ENCODE measurements at places on chromosomes 2 and 18.

DNA sequence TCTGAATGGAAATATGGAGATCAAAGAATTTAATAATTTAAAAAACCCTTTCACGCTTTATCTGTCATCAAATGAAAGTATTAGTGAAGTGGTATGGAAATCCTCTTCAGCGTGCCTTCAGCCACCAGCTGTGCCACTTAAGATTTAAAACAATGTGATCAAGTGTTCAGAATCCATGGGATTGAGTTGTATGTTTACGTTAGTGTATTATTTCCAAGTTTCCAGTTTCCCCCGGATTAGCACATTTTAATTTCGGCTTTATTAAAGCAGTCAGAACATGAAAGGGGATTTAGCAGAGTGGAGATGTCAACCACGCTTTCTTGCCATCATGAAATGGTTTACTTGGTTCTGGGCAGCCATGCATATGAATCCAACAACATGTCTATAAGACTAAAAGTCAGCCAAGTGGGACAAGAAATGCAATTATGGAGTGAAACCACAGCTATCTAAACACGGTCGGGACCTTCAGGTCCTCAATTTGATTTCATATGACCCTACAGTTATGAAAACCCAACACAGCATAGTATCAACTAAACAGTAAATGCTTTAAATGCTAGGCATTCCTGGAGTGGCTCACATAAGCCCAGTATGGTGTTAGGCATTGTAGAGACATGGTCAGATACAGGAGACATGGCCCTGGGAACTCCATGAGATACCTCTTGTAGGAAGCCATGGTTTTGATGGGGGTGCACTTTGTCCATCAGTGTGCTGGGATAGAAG lies 224.9 kb upstream of the EPAS1 start:
- no peak for DNase-seq

DNA sequence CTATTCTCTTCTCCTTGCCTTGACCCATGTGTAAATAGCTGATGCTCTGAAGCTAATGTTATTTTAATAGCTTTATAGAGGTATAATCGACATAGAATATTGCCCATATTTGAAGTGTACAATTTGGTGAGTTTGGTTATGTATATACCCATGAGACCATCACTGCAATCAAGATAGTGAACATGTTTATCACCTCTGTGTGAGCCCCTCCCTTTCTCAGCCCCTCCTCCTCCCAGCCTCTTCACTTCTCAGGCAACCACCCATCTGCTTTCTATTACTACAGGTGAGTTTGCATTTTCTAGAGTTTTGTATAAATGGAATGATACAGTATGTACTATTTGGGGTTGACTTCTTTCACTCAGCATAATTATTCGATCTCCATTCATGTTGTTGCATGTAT lies 181.1 kb downstream of the INO80D start:
- DNase-seq: no peak

- no peak for DNase-seq
Observed at GRCh38 chr2:99880964-99881294, 261.5 kb downstream of the AFF3 start.

- no peak for DNase-seq
Observed at GRCh38 chr2:147509821-147510220, 335.0 kb upstream of the ACVR2A start.

- no peak for DNase-seq
Observed at GRCh38 chr18:66254121-66254520, 349.8 kb downstream of the CDH19 start.

DNA sequence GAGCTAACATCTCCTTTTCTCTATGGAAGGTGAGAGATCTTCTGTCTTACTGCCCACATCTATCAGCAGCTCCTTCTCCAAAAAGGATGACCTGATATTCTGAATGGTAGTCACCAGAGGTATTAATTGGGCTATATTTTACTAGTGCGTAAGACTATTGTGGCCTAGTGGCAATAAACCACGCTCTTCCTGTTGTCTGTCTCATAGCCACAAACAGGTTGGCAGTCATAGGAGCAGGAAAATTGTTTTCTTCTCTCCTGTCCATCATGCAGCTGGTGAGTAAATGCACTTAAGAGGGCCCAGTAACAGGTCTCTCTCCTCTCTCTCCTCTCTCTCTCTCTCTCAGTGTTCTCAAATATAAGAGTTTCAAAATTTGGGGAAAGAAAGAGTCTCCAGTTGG lies 856.8 kb upstream of the ACVR2A start:
- no peak for DNase-seq

DNA sequence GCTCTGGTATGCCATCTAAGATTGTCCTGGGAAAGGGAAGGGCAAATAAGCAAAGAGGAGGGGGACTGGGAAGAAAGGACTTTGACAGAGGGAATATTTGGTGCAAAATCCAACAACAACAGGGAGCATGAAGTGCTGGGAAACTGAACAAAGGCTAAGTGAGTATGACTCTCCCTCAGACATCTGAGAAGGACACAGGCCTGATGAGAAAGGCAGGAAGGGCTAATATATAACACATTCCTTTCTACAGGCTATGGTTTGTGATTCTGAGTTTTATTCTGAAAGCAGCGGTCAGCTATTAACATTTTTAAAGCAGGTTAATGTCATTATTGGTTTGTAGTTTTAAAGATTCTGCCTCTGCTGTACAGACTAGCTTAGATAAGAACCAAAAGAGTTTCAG lies 1579.5 kb downstream of the LRP1B start:
- no peak for DNase-seq

- DNase-seq: peak; percentile 84
Observed at GRCh38 chr2:174023591-174024523, 58.7 kb upstream of the SP3 start.

DNA sequence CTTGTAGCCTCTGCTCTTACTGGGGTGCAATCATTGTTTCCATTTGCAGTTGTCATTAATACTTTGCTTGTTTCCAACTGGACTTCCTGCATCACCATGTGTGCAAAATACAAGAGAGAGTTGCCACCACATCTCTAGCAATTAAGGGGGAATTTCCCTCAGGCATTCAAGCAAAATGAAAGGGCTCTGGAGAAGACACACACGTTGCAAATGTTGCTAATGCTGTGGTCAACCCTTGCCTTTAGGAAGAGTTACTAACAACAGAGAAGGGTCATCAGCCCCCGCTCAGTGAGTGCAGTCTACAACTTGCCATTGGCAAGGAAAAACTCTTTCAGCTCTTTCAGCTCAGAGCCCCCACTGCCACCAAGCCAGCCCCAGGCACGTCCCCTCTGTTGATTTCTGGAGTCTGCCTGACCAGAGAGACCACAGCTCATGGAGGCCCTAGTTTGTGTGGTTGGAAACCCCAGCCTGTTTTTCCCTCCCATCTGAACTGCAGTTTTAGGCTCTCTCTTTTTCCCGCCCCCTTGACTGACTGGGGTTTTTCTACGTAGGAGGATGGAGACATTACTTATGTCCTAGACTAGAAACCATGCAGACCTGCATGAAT lies 25.9 kb upstream of the GPR45 start:
- no peak for DNase-seq

- DNase-seq: no peak
Observed at GRCh38 chr2:220747736-220748135, 824.4 kb downstream of the EPHA4 start.

- DNase-seq: no peak
Observed at GRCh38 chr2:120625865-120626560, 109.7 kb upstream of the GLI2 start.

DNA sequence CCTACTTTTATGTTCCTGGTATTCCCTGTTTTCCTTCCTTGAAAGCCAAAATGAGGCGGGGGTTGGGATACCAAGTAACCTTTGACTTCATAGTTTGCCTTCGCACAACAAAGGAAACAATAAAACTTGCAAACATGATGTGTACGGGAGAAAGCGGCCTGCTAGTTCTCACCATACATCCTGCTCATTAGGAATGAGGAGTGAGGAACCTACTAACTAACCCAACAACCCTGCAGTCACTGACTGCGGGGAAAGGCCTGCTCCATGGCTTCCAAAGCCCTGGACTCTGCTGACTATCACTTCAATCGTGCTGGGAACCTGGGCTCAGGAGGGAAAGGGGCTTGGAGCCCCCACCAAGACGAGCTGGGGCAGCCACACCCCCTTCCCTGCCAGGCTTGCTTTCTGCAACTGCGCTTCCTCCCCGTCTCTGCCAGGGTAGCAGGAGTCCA lies 24.2 kb downstream of the RPL31 start:
- DNase-seq: no peak

GRCh38 chr2:201127570-201127969 lies 11.6 kb downstream of the CFLAR start:
- peak; percentile 43 for DNase-seq

GRCh38 chr18:44039216-44039615 lies 641.5 kb upstream of the SETBP1 start:
- DNase-seq: no peak

DNA sequence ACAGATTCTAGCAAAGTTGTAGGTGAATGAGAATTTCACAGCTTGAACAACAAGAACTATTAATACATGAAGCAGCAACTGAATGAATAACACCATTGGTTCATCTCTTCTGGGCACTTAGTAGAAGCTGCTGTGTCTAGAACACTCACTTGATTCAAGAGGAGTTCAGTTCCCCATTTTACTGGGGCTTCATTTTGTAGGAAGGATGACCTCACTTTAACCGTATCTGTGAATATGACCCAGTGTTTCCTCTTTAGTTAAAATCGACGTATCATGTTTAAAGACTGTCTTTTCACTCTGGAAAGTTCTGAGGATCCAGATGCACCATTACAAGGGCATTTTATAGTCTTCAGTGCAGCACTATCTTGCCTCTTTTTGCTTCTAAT lies 47.8 kb downstream of the LRRTM1 start:
- DNase-seq: no peak

DNA sequence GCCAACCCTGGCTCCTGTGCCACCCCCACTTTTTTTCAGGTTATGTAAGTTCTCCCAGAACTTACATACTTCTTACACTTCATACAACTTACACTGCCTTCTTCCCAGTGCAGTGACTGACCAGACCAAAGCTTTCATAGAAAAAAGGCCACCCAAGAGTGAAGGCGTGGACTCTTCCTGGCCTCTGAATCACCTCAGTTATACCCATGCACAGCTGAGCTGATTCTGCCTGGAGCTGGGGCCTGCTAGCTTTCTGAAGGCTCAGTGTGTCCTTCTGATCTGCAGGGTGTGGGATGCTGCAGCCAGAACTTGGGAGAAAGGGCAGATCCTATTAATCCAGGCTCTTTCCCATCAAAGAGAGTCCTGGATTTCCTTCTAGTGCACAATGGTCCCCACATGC lies 216.1 kb downstream of the TTC32 start:
- DNase-seq: peak; percentile 12

- DNase-seq: no peak
Observed at GRCh38 chr2:9753665-9754531, 89.4 kb upstream of the TAF1B start.

DNA sequence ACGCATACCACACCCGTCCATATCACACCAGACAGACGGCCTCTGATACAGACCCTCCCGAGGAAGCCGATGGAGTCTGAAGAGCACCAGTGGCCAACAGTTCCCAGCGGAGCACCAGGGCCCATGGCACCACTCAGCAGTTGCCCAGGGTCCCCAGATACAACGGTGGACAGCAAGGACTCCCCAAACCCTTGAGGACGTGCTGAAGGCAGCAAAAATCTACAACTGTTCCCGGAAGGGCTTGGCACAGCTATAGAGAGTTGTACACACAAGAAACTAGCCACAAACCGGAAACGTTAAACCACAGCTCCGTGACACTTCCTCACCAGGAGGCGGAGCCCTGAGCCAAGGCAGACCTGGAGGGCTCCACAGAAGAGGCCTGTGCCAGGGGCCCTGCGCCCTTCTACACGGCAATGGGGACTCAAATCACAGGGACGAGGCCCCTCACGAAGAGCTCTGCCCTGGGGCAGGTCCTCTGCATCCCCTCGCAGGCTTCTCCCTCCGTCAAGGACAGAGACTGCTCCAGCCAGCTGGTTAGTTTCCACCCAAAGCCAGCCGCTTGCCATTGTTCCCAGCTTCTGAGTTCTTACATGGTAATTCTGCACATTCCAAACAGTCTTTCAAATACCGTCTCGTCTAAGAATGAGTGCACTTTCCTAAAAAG lies 133.4 kb downstream of the HDAC4 start:
- DNase-seq: peak; percentile 85

GRCh38 chr2:235611349-235611748 lies 117.5 kb downstream of the AGAP1 start:
- no peak for DNase-seq

DNA sequence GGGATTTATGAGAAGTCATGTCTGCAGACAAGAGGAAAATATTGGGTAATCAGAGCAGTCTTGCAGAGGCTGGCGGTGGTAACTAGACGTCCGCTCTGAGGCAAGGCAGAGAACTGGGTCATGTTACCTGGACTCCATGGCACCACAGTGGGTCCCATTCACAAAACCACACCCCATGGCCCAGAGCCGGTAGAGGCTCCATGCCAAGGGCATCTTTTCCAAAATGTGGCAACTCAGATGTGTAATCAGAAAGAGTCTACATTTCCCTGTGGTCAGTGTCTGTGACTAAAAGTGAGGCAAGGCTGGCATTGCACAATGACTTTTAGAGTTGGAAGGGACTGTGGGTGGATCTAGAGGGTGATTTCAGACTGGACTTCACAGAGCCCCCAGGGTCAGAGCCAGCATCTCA lies 113.1 kb downstream of the MREG start:
- peak; percentile 28 for DNase-seq

- peak; percentile 77 for DNase-seq
Observed at GRCh38 chr2:238376884-238377391, 49.8 kb upstream of the ASB1 start.
